Cerebellum (tissue), 4 donors: ENCODE measurements at places on chromosomes 2 and 18. TPM values are rescaled to one million over a fixed set of nuclear protein-coding genes. Genes with fewer than 3 reads are reported as not detected.

GRCh38 chr2:138105358-138105757 is 141.1 kb downstream of the HNMT start:
- DNase-seq = no peak

NOL4 gene
- 43.4 TPM for total RNA-seq

DAW1 gene
- 2.8 TPM for total RNA-seq

DNA sequence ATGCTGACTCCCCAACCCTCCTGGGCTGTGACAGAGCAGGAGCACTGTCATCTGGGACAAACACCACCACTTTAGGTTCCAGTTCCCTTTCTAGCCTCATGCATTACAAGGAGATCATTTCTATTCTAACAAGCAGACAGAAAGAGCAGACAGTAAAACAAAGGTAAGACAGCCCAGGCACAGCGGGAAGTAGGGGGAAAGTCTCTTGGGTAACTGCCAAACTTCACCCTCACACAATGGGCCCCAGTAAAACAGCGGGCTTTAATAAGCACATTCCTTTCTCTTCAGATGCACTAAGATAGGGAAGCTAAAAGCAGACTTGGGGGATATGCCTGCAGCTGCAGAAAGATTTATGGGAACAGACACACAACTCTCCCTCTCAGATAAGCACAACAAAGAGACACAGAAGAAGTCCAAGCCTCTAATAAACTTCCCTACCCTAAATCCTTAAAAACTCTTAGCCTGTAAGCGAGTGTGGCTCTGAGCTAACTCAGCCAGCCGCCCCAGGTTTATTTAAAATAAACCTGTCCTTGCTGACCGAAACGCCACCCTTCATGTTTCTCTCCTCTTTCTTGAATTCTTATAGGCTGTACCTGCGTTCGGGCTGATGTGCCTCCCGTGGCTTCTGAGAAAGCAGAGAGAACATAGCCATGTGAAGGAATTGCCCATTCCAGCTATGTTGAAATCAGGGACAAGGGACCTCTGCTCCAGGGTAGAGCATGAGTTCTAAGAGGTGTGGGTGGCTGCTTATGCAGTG is 726.8 kb upstream of the DDX18 start:
- DNase-seq = no peak

DNA sequence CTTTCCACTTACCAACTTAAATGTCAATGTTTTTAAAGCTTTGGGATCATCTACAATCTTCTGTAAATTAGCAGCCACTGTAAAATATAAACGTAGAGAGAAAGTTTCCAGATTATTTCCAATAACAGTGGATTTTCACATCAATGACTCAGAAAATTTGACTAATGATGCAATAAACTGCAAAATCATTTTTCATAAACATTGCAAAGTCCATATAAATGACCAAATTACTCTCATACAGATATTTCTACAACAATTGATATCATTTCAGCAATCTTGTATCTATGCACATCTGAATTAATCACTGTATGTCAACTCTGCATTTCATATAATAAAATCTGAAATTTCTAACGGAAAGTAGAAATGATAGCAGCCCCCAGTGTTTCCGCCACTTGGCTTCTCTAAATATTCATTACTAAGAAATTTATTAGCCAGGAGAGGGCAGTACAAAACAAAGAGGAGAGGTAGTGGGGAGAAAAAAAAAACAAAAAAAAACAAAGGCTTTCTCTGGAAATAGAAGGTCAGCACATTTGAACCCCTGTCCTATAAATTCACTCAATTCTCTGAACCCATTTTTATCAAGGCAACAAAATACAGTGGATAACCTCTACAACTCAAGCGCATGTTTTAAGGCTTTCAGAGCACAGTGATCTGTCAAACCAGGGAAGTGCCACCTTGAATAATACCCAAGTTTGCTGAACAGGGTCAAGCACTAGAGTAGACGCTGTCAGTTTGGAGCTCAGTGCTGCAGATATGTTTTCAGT is 282.6 kb downstream of the STK39 start:
- DNase-seq = no peak

GRCh38 chr2:160200921-160201320 is 849 bp upstream of the ITGB6 start:
- DNase-seq = no peak

GRCh38 chr2:18005411-18005810 is 126.9 kb downstream of the KCNS3 start:
- no peak for DNase-seq

DNA sequence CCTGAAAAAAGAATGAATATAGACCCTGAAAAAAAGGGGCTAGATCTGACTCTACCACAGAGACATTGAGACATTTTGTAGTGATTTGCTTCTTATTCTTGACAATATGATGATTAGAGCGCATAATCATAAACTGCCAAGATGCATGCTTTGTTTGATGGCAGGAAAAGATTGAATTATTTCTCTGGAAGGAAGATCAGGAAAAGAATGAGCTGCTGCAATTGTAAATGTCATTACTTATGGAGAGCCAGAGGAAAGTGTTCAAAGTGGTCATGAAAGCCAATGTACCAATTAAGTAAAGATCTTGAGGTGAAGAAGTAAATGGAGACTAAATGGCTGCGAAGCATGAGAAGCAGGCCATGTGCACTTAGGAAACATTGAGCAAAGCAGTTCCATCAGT is 126.4 kb upstream of the NXPH2 start:
- no peak for DNase-seq

ITGAV gene
- total RNA-seq = 60.7 TPM

GRCh38 chr2:120294008-120294340 is 41.3 kb downstream of the RALB start:
- no peak for DNase-seq

- DNase-seq = no peak
Measured at GRCh38 chr18:48662011-48662661, 123.3 kb downstream of the CTIF start.

FAM124B gene
- 5.2 TPM for total RNA-seq

DNA sequence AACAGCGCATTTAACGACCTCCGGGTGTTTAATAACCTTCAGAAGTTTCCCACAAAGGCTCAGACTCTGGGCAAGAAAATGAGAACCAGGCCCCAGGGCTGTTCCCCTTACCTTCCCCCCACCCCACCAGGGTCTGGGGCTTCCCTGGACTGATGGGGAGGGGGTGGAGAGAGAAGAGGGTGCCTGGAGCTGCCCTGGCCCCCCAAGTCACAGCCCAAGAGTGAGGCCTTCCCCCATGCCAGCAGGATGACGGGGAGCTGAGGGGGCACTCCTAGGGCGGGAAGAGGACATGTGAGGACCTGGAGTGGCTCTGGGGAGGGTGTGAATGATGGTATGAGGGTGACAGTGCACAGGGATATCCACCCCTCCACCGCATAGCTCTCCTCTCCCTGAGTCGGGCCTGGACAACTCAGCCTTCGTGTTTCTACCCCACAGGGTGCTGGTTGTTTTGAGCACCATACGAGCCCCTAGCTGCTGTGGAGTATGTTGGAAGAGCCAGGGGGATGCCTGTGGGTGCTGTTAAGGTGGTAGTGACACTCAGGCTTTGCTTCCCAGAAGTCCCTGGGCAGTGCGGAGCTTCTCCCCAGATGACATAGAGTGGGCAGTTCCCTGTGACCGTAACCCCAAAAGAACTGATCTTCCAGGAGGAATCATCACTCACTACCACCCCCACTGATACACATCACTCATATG is 3.9 kb downstream of the PKDCC start:
- no peak for DNase-seq

DNA sequence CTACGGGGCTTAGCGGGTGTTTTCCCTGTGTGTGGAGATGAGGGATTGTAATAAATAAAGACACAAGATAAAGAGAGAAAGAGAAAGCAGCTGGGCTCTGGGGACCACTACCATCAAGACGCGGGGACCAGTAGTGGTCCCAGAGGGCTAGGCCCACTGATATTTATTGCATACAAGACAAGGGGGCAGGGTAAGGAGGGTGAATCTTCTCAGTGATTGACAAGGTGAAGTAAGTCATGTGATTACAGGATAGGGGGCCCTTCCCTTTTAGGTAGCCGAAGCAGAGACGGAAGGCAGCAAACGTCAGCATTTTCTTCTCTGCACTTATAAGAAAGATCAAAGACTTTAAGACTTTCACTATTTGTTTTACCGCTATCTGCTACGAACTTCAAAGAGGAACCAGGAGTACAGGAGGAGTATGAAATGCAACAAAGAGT is 4.5 kb upstream of the GAL3ST2 start:
- DNase-seq = no peak

DNA sequence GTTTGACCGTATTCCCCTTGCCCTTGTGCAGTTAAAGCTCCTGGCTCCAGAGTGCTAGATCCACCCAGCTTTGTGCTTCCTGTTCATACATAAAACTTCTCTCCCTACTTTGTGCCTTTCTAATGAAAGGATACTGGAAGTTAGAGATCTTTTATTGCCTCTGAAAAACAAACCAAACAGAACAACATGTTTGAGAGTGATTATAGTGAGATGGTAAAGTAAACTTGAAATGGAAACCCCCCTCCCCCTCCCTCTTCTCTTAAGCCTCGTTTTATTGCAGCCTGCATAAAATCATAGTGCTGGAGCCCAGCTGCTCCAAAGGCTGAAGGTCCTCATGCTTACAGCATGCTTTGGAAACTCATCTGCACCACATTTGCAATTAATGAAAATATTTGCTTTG is 125.1 kb downstream of the TANC1 start:
- DNase-seq = no peak

DNA sequence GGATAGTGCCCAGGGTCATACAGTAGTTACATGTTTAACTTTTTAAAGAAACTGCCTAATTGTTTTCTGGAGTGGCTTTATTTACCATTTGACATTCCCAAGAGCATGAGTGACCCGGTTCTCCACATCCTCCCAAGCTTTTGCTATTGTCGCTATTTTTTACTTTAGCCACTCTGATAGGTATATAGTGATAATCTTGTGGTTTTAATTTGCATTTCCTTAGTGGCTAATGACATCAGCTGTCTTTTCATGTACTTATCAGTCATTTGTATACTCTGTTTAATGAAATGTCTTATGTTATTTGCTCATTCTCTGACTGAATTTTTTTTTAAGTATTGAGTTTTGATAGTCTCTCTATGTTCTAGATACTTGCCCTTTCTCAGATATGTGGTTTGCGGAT is 109.7 kb upstream of the HS6ST1 start:
- DNase-seq = no peak

DNA sequence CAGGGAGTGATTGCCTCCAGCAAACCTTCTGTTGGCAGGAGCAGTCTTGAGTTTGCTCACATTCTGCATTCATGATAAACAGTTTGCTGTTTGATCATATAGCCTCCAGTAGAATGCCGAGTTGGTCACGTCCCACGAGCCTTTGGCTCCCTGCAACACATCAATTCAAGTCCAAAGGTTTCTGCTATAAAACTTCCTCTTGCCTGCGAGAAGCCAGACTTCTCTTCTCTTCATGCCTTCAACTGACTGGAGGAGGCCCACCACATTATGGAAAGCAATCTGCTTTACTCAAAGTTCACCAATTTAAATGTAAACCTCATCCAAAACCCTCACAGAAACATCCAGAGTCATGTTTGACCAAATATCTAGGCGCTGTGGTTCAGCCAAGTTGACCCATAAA is 40.8 kb downstream of the CXCR4 start:
- DNase-seq = no peak

MEP1B gene
- total RNA-seq = 0.54 TPM

SERPINB4 gene
- total RNA-seq = not detected

- no peak for DNase-seq
Measured at GRCh38 chr2:44954889-44955592, 13.5 kb downstream of the SIX3 start.

DNA sequence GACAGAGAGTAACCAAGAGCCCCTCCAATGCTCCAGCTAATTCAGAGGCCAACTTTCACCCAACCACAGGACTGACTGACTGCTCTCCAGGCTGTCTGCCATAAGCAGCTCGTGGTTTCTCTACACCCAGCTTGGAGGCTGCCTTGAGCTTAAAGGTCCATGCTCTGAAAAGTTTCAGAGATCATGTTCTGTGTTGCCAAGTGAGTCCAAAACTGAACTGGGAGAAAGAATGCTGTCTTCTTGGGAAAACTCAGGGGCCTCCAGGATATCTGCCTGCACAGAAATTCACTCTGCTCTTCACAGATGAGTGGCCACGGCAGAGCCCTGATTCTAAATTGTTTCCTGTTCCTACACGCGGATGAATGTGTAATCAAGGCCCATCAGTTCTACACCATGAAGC is 51.1 kb downstream of the LPIN2 start:
- DNase-seq = no peak

GRCh38 chr2:229980431-229981184 is 58.3 kb downstream of the FBXO36 start:
- DNase-seq = peak; percentile 85

DNA sequence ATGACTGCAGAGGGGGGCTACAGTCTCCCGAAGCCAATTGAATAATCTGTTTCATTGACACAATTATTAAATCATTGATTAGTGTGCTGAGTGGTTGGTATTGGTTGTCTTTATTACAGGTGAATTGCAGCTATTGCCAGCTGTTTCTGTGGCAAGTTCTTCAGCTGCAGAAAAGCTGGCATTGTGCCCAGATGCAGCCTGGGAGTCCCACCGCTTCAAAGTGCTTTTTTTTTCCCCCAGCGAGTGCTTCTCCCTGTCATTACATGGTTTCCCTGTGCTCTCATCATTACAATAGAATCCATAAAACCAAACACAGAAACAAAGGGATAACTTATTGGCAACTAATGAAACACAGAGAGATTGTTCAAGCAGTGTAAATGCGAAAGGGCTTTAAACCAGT is 164.7 kb downstream of the GRB14 start:
- DNase-seq = no peak

- DNase-seq = no peak
Measured at GRCh38 chr2:191265311-191266170, 20.3 kb downstream of the MYO1B start.

ANO7 gene
- total RNA-seq = 0.54 TPM

GRCh38 chr18:53541924-53542323 is 682.5 kb downstream of the MBD2 start:
- no peak for DNase-seq

- DNase-seq = no peak
Measured at GRCh38 chr2:70977605-70978205, 725 bp upstream of the ANKRD53 start.

IL1B gene
- total RNA-seq = 1.1 TPM

DNA sequence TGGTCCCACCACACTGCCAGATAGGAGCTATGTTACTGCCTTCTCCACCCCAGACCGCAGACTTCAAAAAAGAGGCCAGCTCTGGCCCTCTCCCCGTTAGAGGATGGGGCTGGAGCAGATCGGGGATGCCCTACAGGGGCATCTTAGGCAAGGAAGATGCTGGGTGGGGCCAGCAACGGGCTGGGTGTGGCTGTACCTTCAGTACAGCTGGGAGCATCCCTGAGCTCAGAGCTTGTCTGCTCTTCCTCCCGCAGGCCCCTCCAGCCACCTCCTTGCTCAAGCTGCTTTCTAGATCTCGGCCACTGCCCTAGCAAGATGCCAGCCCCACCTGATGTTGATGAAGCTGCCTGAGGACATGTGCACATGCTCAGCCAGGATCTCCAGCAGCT is 9.8 kb downstream of the PTPRN start:
- DNase-seq = no peak
